ENCODE measurements at places on chromosomes 1 and 21.

DNA sequence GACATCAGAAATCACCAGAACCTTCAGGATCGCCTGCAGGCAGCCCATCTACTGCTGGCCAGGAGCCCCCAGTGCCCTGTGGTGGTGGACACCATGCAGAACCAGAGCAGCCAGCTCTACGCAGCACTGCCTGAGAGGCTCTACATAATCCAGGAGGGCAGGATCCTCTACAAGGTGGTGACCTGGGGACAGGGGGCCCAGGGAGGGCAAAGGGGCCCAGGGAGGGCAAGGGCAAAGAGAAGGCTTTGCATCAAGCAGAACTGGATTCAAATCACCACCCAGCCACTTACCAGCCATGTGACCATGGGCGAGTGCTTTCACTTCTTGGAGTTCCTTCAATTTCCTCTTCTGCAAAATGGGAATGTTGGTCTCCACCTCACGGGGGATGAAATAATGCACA is 12.1 kb downstream of the DIO1 start:
- no peak for DNase-seq

DNA sequence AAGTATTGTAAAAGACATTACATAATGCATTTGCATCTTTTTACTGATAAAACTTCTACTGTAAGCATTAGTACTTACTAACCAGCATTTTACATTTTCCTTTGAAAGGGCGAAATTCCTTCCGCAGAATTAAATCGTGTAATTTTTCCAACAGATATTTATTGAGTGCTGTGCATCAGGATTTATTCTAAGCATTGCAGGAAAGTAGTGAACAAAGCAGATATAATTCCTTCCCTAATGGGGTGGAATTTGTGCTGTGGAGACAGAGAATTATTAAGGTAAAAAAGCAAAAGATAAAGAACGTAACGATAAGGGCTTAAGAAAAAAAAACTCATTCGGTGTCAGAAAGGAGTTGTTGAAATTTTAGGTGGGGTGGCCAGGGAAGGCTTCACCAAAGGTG is 7.6 kb upstream of the ETS2 start:
- no peak for DNase-seq

- no peak for DNase-seq
These were observed 10.4 kb downstream of the BATF3 start for GRCh38 chr1:212689196-212689725.

- DNase-seq, result no peak
These were observed 150.1 kb downstream of the HIVEP3 start for GRCh38 chr1:41768583-41768982.

GRCh38 chr21:42964546-42965210 is 9.7 kb upstream of the PKNOX1 start:
- DNase-seq, result no peak

DNA sequence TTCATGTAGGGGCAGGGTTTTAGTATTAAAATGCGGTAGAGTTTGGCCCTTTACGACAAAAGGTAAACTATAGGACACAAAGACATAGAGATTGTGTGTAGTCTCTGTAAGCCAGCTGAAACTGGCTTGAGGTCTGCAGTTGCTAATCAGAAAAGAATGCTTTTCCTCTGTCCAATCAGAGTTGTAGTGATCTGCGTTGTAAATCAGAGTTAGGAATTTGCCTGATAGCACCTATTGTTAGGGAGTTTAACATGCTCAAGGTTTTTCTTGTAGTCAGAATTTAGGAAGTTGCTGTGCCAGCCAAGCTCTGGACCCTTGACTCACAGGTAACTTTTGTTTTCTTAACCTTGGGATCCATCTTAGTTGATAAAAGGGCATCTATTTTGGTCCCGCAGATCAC is 61.2 kb upstream of the VTCN1 start:
- no peak for DNase-seq

Measured in skeletal muscle cell (primary cell).